ENCODE measurements at places on chromosomes 11 and 22.

DNA sequence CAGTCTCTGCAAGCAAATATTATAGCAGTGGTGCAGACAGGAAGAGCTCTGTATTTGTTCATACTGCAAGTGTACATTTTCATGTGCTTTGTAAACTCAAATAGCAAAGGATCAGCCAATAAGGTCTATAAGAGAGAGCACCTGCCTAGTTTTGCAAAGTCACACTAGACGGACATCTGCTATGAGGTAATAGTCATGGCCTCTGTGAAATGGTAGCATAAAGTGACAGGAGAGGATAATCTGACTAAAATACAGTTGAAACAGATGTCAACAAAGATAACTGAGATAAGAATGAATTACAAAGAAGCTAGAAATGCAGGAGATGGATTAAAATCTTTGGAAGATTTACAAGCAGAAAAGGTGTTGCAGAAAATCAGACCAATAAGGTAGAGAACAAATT, 70.6 kb upstream of the SPON1 start:
- DNase-seq, result no peak

DNA sequence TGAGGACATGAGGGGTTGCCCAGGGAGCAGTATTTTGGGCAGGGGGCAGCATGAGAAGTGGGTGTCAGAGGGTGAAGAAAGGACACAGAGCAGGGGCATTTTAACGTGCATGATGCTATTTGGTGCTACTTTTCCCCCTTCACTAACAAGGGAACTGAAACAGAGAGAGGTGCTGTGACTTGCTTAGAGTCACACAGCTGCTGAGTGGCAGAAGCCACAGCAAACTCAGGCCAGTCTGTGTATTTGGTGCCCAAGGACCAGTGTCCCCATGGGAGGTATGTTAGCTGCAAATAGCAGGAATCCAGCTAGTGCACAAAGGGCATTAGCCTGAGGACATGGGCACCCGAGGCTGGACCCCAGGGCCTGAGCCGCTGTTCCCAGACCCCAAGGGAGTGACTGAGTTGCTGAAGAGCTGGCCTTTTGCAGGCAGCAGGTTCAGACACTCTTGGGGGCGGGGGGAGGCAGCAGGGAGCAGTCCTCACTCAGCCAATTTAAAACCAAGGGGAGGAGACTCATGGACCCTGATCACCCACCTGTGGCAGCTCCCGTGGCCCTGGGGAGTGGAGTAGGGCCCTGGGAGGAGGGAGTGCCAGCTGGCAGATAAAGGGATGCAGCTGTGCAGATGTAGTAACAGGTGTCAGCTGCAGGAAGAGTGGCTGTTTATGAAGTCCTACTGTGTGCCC, 14.6 kb downstream of the PARVG start:
- no peak for DNase-seq

DNA sequence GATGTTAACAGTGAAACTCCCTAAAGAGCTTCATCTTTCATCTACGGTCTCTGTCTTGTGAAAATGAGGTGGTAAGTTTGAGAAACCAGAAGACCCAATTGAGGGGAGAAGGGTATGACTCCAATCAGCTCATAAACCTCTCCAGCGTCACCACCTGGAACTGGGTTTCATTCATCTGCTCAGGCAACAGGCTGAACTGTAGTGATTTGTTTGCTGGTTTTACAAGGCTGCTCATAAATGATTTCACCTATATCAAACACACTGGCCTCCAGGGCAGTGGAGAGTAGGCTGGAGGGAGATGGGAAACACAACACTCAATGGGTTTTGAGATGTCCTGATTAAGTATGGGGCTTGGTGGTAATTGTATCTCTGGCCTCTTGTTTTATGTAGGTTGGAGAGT, 79.0 kb downstream of the EFCAB6 start:
- no peak for DNase-seq

DNA sequence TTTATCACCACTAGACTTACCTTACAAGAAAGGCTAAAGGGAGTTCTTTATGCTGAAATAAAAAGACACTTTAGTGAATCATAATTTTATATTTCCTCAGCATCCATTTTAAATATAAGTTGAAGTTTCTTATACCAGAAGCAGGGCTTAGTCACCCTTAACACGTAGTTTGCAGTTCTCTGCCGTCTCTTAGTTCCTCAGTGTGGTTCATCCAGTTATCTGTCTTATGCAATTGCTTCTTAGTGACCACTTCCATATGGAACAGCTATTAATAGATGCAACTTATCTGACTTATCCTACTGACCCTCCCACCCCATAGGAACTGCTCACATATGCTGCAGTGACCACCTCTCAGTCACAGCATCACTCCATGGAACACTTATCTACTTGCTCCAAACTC, 11.7 kb upstream of the SLC36A4 start:
- DNase-seq, result no peak
